Activated naive CD8-positive, alpha-beta T cell treated with anti-CD3 and anti-CD28 coated beads for 36 hours (primary cell): ENCODE measurements at places on chromosomes 1 and 21. TPM values are rescaled to one million over a fixed set of nuclear protein-coding genes. Genes with fewer than 3 reads are reported as not detected.

TM2D1 gene
- total RNA-seq, result 24.7 TPM

CNIH4 gene
- total RNA-seq, result 48.5 TPM

KRTAP19-3 gene
- not detected for total RNA-seq

PYGO2 gene
- 25.1 TPM for total RNA-seq

DNA sequence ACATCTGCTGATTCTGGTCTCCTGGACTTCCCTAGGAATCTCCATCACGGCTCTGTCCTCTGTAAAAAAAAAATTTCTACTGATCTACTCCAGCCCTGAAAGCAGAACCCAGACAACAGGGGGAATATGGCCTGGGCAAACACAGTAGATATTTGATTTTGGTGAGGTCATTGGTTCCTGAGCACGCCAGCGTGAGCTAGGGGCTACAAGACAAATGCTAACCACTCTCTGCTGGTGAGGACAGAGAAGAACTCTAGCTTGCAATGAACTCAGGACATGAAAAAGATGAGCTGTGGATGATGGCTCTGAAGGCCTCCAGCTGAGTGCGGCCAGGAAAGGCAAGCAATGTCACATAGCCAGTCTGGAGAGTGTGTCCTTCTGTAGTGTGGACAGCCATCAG is 17.2 kb upstream of the FYB2 start:
- no peaks in the 10 kb centered on the region for H3K36me3 ChIP-seq
- DNase-seq, result no peak
- no peak overlapping the region for H3K4me3 ChIP-seq
- peaks cover 9% of the 10 kb centered on the region for H3K4me1 ChIP-seq

DNA sequence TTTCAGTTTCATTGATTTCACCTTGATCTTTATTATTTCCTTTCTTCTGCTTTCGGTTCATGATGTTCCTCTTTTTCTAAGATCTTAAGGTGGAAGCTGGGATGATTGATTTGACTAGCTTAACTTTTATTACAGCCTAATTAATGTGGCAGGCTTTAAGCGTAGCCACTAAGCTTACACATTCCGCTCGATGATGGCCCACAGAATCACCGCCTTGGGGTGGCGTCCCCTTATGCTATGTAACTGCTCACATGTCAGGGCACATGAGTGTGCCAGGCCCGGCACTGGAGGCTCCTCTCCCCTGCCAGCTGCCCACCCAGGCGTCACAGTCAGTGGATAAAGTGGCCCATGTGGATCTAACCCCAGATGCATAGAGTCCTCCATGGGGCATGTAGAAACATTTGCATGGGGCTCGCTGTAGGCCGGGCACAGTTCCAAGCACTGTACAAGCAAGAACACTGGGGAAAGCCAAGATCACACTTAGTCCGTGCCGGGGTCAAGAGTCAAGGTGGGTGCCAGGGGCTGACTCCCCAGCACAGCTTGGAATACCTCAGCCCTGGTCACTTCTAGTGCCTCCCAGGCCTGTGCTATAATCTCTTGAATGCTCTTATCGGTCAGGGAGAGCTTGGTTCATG is 41.7 kb downstream of the PKNOX1 start:
- no peaks in the 10 kb centered on the region for H3K4me1 ChIP-seq
- H3K4me3 ChIP-seq, result no peak overlapping the region
- H3K27me3 ChIP-seq, result no peaks in the 10 kb centered on the region
- no peak for DNase-seq

- H3K4me1 ChIP-seq, result peaks cover 4% of the 10 kb centered on the region
- H3K27ac ChIP-seq, result no peak overlapping the region
- H3K27me3 ChIP-seq, result no peaks in the 10 kb centered on the region
- no peak overlapping the region for H3K4me3 ChIP-seq
Observed at GRCh38 chr1:204426971-204427701, 15.5 kb upstream of the PPP1R15B start.

- no peak for DNase-seq
- H3K27me3 ChIP-seq, result no peaks in the 10 kb centered on the region
- H3K4me3 ChIP-seq, result peak overlapping the region; percentile 86
- H3K4me1 ChIP-seq, result peaks cover 13% of the 10 kb centered on the region
Observed at GRCh38 chr1:10398278-10398733, 558 bp upstream of the PGD start.

DNA sequence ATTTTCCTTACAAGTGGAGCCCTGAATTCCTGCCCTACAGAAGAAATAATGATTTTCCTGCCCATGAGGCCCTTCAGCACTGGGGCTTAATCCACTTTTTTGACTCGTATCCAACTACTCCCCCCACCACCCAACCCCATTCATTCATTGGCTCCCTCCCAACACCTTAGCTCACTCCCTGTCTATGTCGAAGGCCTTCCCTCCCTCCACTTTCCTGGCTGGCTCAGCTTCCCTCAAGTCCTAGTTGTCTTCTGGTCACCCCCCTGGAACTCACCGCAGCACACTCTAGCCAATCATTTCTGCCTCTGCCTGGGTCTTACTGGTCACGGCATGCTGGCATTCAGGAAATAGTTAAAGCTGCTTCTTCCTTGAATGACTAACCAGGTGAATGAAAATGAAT is 118.9 kb downstream of the PGBD5 start:
- peak overlapping the region; percentile 13 for H3K27ac ChIP-seq
- no peak overlapping the region for H3K4me3 ChIP-seq
- no peaks in the 10 kb centered on the region for H3K36me3 ChIP-seq
- no peak for DNase-seq
- H3K4me1 ChIP-seq, result peaks cover 24% of the 10 kb centered on the region

- H3K36me3 ChIP-seq, result no peaks in the 10 kb centered on the region
- DNase-seq, result no peak
- H3K27ac ChIP-seq, result no peak overlapping the region
- H3K4me1 ChIP-seq, result no peaks in the 10 kb centered on the region
- no peak overlapping the region for H3K4me3 ChIP-seq
Observed at GRCh38 chr1:73366734-73367413, 831.1 kb downstream of the LRRIQ3 start.

- peaks cover 31% of the 10 kb centered on the region for H3K4me1 ChIP-seq
- DNase-seq, result no peak
- peaks cover 65% of the 10 kb centered on the region for H3K36me3 ChIP-seq
- H3K4me3 ChIP-seq, result no peak overlapping the region
- no peaks in the 10 kb centered on the region for H3K27me3 ChIP-seq
Observed at GRCh38 chr1:198711837-198712236, 73.0 kb downstream of the PTPRC start.

DNA sequence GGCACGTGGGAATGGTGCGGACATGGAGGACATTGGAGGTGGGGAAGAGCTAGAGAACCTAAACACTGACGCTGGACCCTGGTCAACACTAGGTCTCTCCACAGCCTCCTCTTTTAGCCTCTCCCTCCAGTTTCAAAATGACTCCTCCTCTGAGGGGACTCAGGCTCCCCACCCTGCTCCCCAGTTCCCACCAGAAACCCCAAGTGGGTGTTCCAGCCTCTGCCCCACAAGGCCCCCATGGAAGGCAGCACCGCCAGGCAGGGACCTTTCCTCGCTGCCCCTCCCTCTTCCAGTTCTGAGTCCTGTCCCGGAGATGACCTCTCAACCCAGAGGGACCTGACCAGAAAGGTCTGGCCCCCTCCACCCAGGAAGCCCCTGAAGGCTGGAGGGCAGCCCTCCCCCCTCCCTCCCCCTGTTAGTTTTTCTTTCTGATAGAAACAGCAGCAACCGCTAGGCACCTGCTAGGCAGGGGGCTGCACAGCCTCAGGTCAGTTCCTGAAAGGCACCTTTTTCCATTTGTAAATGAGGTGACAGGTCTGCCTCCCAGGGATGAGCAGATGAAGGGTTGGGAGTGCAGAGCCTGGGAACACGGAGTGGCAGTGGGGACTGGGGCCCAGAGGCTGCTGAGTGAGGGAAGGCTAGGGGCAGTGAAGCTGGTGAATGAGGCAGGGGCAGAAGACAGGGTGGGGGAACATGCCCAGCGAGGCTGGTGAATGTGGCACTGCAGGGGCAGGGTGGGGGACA is 9.3 kb upstream of the ITGB2 start:
- H3K36me3 ChIP-seq, result peaks cover 3% of the 10 kb centered on the region
- peak overlapping the region; percentile 80 for H3K27ac ChIP-seq
- no peaks in the 10 kb centered on the region for H3K27me3 ChIP-seq
- DNase-seq, result no peak
- H3K4me3 ChIP-seq, result peak overlapping the region; percentile 79
- peaks cover 57% of the 10 kb centered on the region for H3K4me1 ChIP-seq

DNA sequence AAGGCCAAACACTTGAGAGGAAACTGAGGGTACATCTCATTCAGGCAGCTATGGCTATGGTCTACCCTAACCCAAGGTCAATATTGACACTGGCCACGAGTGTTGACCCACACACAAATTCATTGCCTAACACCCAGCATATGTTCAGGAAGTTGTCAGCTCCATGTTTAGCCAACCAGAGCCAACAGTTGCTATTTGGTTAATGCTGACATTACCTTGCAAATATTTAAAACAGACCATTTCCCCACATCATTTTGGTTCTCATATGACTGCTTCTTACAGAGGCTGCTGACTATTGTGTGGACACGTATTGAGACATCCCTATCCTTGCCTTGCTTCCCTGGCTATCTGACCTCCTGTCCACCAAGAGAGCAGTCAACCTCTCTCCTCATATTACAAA is 97.3 kb downstream of the LMX1A start:
- no peak for DNase-seq
- peaks cover 27% of the 10 kb centered on the region for H3K27me3 ChIP-seq

DNA sequence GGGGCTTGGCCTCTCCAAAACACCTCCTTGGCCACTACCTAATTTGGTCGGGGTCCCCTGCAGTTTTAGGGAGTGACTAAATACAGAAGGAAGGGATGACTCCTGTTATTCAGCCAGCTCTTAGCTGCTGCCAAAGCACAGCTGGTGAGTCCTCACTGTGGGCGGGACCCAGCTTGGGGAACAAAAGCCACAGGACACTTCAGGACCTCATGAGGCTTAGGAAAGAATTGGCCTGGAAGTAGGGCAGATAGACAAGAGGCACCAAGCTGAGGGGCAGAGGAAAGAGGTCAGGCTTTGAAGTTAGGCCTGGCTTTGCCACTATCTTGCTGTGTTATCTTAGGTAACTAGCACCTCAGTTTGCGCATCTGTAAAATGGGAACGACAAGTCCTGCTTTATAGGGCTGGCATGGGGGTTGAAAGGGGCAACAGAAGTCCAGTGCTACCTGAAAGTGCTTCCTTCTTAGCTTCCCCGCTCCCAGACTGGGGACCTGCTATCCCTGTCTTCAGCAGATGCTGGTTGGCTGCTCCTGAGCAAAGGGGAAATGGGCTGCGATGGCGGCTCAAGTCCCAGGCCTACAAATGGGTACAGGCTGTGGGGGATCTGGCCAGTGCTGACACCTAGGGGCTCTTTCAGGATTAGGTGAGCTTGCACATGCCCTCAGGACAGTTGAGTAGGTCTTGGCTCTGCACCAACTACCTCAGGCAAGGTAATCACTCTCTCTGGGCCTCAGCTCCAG is 15.7 kb downstream of the IFI6 start:
- H3K36me3 ChIP-seq, result no peaks in the 10 kb centered on the region
- peaks cover 26% of the 10 kb centered on the region for H3K4me1 ChIP-seq
- no peak for DNase-seq
- no peak overlapping the region for H3K27ac ChIP-seq

DNA sequence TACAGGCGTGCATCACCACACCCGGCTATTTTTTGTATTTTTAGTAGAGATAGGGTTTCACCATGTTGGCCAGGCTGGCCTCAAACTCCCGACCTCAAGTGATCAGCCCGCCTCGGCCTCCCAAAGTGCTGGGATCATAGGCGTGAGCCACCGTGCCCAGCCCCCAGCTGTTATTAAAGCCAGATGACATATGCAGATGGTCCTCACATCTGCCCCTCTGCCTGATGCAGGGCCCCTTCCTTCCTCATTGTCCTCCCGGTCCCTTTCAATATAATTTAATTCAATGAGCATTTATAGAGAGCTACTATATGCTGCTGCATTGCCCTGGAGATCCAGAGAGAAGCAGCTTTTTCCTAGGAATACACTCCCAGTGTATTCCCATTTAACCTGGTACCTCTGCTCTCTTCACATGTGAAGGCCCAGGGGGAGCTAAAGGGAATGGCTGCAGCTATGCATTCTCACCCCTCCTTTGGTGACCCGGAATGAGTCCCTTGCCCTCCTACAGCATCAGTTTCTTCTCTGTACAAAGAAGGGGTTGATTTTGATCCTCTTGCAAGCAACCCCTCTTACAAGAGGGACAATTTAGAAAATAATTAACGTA is 55.6 kb downstream of the L1TD1 start:
- H3K4me3 ChIP-seq, result no peak overlapping the region
- no peak overlapping the region for H3K27ac ChIP-seq
- no peaks in the 10 kb centered on the region for H3K4me1 ChIP-seq
- no peak for DNase-seq
- no peaks in the 10 kb centered on the region for H3K27me3 ChIP-seq
- H3K36me3 ChIP-seq, result no peaks in the 10 kb centered on the region

DNA sequence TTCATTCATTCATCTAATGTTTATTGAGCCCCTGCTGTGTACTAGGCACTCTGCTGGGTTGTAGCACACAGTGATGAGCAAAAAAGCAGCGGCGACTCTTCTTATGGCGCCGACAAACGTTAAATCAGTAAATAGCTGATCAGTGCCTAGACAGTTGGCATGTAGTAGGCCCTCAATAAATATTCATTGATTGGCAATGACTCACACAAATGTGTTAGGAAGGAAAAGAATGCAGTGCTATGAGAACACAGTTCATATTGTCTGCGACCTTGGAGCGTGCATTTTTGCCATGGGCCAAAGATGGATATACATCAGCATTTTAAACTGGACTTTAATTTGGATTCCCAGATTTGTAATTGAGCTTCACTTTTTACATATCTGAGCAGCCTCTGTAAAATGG is 52.0 kb downstream of the PRDM2 start:
- DNase-seq, result no peak
- H3K27ac ChIP-seq, result peak overlapping the region; percentile 25
- H3K27me3 ChIP-seq, result no peaks in the 10 kb centered on the region
- no peak overlapping the region for H3K4me3 ChIP-seq
- peaks cover 36% of the 10 kb centered on the region for H3K36me3 ChIP-seq
- H3K4me1 ChIP-seq, result peaks cover 66% of the 10 kb centered on the region
